ENCODE measurements at places on chromosomes 12 and 14.
A peak's percentile ranks its signal among the peaks of the same experiment; 100 is the strongest.

GRCh38 chr12:73361864-73362230 lies 1089.7 kb downstream of the TRHDE start:
- no peak for DNase-seq

DNA sequence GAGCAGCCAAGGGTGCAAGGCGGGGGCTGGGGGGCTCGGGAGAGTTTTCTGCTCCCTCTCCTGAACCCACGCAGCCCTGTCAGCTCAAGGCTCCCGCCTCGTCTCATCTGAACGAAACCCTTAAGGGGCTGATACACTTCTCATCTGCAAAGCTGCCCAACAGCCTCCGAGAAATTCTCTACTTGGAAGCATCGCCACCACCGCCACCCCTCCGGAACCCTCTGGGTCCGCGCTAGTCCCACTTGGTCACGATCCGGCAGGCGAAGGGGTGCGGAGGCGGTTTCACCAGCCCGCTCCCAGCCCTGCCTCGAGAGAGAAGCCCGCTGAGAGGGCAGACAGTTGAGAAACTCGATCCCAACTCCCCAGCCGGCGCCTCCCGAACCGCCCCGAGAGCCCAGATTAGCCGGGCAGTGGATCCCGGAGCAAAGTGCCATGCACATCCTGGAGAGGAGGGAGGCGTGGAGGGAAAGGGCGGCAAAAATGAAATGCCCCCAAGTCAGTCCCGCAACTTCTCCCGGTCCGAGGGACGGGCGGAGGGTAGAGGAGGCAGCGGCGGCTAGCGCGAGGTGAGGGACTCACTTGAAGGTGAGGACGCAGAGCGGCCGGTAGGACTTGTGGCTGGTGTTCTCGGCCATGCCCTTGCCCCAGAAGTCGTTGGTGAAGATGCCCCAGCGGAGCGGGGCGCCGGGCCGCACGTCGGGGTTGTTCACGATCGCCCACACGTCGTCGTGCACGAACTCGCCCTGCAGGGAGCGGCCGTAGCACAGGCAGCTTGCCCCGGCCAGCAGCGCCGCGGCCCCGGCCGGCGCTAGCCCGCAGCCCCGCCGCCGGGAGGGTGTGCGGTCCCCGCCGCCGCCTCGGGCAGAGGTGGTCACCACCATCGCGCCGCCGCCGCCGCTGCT lies 620 bp downstream of the TMTC1 start:
- DNase-seq = no peak

- DNase-seq = no peak
Measured at GRCh38 chr12:120369603-120370342, 809 bp upstream of the MSI1 start.

DNA sequence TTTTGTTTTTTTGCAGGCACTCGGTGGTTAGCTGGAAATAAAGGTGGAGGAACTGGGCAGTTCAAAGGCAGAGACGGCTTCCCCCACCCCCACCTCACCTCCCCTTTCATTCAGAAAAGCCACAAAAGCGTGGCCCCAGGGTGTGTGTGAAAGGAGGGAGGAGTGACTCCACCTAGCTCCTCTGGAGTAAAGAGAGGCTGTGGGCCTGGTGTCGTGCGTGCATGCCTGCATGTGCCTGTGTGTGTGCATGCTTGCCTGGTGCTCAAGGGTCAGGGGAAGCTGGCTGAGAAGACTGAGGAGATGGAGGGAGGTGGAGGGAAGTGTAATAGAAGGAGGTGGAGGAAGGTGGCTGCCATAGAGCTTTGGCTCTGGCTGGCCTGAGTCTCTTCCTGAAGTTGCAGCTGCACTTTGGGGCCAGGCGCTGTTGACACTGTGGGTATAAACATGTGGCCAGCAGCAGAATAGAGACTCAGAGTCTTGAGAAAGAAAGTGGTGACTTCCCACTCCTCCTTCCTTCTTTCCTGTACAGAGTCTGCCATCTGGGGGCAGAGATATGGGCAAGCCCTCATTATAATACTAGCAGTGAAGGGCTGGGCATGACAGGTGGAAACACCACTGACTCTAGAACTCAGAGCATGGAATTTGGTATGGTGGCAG lies 36.9 kb upstream of the SINHCAF start:
- peak; percentile 79 for DNase-seq
